ENCODE measurements at places on chromosomes 1 and 21.

DNA sequence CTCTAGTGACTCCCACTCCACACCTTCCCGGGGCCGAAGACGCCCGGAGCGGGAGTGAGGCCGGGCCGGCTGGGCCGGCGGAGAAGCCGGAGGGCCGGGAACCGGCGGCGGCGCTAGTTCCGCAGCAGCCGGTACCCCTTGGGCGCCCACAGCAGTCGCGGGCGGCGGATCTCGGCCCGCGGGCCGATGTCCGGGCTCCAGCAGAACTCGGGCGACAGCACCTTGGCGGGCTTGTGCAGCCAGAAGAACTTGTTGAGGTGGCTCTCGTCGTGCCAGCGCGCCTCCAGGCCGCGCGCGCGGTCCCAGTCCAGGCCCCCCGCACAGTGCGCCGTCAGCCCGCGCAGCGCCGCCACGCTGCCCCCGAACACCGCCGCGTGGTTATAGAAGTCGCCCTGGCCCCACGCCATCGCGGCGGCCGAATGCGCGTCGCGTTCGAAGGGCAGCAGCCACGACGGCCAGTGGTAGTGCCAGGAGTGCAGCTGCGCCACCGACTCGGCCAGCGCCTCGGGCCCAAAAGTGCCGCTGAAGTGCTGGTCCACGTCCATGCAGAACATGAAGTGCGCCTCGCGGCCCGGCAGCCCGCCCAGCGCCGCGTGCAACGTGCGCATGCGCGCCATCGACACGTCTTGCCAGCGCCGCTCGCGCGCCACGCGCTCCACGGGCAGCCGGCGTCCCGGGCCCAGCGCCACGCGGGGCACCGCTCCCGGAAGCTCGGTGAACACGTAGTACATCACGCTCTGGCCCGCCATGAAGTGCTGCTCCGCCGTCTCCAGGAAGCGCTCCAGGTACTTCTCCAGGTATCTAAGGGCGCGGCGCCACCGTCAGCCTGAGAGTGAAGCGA lies 14.0 kb downstream of the A3GALT2 start:
- peak; percentile 64 for DNase-seq

DNA sequence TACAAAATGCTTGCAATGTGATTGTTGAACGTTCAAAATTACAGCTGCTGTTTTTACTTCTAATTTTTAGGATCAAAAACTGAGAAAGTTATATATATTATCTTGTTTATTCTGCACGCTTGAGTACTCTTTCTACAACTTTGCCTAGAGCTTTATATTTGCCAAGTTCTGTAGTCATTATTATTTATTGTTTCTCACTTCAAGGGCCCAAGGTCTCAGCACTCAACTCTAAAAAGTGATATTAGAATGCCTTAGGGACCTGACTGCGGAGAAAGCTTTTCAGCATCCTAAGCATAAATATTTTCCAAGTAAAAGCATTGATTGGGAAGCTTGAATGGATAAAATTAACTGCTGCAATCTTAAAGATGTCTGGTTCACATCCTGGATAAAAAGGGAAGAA lies 83.6 kb downstream of the UBE2U start:
- DNase-seq: no peak

GRCh38 chr1:156809711-156810366 lies 6.8 kb downstream of the SH2D2A start:
- no peak for DNase-seq

DNA sequence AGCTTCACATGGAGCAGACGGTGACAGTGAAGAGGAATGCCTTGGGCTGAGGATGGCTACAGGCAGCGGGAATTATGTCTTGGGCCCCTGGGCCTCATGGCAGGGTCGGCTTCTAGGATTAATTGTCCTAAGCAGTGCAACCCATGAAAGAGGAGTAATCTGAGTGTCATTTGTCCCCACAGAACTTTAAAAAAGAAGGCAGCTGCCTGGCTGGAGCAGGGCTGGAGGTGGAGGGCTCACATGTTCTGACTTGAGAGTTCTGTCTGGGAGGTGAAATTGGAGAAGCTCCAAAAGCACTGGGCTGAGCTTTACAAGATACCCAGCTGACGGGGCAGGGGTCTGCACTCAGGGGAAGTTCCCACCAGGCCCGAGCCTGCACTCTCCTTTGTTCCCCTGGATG lies 22.6 kb downstream of the CACNA1S start:
- DNase-seq: no peak

GRCh38 chr1:224163311-224163710 lies 19.7 kb upstream of the DEGS1 start:
- no peak for DNase-seq

- DNase-seq: peak; percentile 80
Observed at GRCh38 chr1:6259491-6260362, 1.2 kb downstream of the GPR153 start.

DNA sequence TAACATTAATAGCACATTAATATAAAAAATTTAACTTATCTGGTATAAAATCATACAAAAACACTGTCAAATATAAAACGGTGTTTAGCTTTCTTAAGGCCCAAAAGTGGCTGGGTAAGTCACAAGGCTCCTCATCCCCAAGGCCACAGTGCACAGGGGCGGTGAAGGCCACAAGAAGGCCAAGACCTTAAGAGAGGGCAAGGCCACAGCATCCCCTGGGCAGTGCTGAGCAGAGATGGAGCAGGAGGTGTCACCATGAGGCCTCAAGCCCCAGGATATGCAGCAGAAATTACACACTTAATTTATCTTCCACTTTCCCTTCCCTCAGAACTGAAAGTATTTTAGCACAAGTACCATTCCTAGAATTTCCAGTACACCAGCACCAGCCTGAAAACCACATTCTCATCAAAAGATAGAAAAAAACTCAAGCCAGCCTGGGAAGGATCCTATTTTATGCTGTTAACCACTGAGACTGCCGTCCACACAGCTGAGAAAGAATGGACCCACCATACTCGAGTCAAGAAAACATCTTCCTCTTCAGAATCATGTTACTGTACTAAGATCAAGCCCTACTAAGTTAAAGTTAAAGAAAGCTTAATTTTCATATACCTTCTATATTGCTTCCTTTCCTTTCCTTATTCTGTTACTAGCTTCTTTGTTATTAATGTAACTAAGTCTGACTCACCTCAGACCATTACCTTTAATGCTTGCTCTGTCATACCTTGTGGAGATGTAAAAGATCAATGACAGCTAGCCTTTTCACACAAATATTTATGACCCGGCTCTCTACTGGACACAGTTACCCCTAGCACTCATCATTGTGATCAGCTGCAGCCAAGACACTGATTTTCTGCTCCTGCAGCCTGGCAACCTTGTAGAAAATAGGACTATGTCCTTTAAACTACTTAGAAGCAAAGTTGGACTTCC lies 26.4 kb upstream of the FMO1 start:
- DNase-seq: no peak

GRCh38 chr1:27863538-27863915 lies 8.8 kb upstream of the THEMIS2 start:
- DNase-seq: no peak

DNA sequence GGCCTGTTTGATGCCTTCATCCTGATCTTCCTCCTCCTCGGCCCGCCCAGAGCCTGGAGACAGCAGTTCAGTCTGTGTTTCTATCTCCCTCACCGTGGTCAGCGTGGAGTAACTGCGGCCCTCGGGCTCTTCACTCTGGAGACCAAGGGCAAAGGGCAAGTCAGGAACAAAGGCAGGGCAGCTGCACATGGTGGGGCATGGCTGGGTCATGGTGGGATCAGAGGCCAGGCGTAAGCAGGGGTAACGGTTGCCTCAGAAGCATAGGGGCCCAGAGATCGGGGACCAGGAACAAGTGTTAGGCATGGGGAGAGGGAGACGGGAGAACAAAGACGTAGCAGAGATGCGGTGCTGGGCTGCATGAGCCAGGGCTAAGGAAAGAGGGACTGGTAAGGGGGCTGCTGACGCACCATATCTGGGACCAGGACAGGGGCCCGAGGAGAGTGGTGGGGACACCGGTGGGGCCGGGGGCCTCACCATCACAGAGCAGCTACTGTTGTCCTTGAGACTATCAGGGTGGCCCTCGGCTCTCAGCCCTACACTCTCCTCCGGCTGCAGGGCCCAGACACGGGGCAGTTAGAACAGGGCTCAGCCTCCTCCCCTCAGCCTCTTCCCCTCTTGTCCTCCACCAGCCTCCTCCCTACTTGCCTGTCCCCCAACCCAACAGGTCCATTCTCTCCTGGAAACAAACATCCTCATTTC lies 3.2 kb upstream of the ARHGAP30 start:
- no peak for DNase-seq

DNA sequence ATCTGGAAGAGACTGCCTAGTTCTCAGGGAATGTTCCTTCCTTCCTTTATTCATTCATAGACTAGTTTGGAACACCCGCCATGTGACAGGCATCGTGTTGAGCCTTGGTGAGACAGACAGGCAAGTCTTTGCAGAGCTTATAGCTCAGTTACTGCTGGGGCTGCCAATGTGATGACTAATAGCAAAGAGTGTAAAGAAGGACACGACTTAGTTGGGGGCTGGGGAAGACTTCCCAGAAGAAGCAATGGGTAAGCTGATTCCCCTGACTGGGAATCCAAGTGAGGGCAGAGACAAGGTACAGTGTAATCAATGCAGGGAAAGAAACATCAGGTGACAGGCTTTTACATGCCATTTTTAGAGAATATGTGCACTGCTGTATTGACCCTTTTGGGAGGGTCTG lies 51.2 kb downstream of the TENT5C start:
- DNase-seq: no peak

GRCh38 chr1:205794011-205794730 lies 18.8 kb downstream of the SLC41A1 start:
- no peak for DNase-seq

GRCh38 chr1:84763912-84764680 lies 73.8 kb upstream of the SSX2IP start:
- DNase-seq: no peak

DNA sequence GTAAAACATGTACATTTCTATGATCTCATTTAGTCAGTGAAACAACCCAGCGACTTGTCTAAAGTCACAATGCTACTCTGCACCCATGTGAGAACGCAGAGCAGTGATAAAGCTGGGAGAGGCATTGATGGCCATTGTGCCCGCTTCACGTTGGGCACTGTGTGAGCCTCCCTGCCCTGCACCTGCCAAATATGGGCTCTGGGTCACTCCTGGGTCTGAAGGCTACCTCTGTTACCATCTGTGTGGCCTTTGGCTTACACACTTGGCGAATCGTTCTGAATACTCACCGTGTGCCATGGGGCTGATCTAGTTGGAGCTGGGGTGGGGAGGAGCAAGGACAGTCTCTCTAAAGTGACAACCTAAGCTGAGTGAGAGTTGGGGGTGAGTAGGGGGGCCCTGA lies 29.9 kb downstream of the PCSK9 start:
- no peak for DNase-seq

- peak; percentile 33 for DNase-seq
Observed at GRCh38 chr1:48526008-48526710, 54.2 kb upstream of the SPATA6 start.

DNA sequence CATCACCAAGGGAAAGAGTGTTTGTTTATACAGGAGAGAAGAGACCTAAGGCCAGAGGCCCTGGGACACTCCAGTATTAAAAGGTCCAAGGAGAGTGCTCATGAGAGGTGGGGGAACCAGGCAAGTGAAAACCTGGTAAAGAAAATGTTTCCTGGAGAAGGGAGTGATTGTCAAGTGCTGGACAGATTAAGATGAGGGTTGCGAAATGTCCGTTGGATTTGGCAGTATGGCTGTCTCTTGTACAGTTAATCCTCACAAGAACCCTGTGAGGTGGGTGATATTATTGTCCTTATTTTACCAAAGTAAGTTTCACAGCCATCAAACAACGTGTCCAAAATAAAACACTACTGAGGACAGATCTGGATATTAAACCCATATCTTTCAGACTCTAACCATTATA lies 44.2 kb downstream of the RPAP2 start:
- DNase-seq: no peak

GRCh38 chr1:153525088-153525728 lies 10.6 kb downstream of the S100A6 start:
- no peak for DNase-seq

DNA sequence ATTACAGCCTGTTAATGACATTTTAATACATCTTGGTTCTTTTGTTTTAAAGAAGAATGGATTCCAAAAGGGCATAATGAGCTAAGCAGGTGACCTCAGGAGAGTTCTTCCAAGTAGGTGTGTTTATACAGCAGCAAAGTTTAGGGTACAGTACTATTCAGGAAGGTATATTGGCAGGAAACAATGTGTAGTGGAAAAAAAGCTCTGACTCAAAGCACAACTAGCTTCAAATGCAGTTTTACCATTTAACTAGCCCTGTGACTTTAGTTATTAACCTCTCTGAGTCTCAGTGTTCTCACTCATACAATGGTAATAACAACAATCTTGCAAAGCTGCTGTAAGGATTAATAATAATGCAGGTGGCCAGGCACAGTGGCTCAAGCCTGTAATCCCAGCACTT lies 29.9 kb downstream of the FAF1 start:
- no peak for DNase-seq

- DNase-seq: no peak
Observed at GRCh38 chr1:206582971-206583706, 29.1 kb downstream of the EIF2D start.

GRCh38 chr1:37945743-37946702 lies 830 bp downstream of the INPP5B start:
- peak; percentile 56 for DNase-seq

DNA sequence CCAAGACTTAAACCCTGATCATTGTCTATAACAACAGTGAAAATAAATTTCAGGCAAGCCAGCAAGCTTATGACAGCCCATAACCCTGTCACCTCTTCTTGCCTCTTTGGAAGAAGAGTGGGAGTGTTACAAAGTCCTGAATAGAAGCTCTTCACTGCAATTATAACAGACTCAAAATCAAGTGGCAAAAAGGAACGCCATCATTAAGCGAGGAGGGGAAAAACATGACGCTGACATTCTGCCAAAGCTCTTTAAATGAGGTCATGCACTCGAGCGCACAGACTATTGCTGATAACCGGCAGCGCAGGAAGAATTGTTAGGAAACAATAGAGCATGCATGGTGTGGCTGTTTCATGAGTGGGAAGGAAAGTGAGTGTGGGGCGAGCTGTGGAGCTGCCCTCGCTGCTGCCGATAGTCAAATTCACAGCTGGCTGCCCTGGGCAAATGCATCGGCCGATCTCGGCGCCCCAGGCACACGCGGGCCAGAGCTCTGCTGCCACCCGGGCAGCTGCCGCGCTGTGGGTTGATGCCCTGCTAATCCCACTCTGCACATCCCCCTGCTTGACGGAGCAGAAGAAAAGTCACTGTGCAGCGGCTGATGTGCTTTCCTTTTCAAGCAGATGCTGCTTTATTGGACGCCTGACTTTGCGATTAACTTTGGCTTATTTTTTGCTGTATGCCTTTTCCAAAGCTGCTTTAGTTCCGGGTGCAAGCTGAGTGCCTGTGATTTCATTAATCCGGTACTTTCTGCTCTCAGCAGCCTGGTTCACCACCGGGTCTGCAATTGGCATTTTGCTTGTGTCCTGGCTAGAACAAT lies 102.4 kb upstream of the ST6GALNAC5 start:
- peak; percentile 18 for DNase-seq

Measured in right hindlimb (tissue), 1 donor.